ENCODE measurements at places on chromosomes 1 and 21.

GRCh38 chr1:31822766-31823165, 6.9 kb upstream of the SPOCD1 start:
- DNase-seq, result no peak

- peak; percentile 91 for DNase-seq
Observed at GRCh38 chr21:29002442-29003144, 9.9 kb upstream of the LTN1 start.

DNA sequence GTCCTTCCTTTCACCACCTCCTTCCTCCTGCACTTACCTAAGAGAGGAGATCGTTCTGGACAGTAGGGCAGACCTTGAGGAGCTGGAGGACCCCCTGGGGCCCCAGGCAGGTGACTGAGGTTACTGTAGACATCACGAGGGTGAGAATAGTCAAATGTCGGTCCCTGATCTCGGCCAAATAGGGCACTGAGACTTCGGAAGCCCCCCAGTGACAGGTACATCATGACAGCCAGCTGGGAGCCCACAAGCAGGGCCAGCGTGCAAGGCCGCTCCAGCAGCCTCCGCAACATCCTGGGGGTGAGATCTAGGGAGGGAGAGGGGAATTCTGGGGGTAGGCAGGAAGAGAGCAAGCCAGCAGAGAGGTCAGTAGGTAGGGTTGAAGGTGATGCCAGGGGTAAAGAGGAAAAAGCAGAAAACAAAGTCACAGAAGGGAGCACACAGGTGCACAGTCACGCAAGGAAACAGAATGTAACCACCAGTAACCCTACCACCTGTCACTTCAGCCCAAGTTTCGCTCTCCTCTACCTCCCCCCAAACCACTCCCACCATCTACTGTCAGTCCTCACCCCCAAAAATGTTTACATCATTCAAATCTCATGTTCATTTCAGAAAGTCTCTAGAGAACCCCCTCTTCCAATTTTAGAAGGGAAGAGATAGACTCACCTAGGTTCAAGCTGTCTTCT, 1.4 kb downstream of the B4GALT3 start:
- DNase-seq, result no peak

DNA sequence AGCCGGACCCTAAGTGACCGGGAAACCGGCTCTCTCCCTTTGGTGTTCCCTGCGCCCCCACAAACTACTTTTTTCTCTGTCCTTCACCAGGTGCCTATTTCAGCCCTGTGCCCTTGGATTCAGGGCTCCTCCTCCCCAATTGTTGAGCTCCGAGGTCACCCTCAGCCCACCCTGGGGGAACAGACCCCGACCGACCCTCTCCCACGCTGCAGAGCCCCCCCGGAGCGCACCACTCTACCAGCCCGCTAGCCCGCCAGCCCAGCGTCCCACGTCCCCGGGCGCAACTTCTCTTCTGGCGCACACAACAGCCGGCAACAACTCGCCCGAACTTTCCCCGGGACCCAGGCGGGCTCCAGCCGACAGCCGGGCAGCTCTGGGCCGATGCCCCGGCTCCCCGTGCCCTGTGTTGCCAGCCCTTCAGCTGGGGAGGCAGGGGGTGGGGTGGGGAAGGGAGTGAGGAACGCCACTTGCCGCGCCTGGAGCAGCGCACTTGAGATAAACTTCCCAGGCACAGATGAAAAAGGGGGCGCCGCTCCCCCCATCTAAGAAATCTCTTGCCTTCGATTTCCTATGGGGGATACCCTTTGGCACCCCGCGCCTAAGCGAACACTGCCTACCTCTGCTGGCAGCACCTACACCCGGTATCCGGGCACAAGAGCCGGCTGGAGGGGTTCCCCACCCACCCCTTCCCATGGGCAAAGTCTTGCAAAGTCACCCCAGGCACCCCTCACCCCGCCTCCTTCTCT, 997 bp downstream of the CASZ1 start:
- DNase-seq, result no peak

GRCh38 chr1:36872126-36872754, 162.1 kb downstream of the GRIK3 start:
- no peak for DNase-seq

- DNase-seq, result no peak
Observed at GRCh38 chr1:118271883-118272282, 86.9 kb upstream of the SPAG17 start.

GRCh38 chr21:32099812-32100416, 178.9 kb downstream of the MIS18A start:
- no peak for DNase-seq

DNA sequence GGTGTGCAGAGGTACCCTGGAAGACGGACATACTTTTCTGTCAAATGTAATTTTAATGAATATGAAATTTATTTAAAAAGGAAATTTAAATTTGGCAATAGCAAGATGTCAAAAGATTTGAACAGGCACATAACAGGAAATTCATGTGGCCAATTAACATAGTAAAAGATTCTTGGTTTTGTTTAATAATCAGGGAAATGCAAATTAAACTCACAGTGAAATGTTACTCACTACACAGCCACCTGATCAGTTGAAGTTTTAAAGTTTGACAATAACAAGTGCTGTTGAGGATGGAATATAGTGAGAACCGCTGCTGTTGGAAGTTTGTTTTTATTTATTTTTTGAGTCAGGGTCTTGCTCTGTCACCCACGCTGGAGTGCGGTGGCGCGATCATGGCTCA, 63.9 kb downstream of the TEX35 start:
- DNase-seq, result no peak

DNA sequence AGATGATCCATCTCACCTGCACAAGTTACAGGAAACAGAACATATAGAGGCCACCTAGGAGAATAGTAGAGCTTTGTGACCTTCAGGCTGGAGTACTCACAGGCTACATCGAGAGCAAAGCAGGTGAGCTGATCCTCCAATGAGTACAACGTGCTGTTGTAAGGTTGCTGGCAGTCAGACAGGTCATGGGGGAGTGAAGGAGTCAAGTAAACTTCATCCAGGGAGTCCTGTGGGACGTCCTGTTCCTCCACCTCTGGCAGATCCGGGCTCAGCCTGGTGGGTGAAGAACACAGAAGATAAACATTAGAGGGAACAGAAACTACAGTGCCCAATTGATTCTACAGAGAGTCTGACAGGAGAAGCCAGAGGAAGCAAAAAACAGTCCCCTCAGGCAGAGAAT, 62.5 kb downstream of the PRKAB2 start:
- no peak for DNase-seq

- DNase-seq, result no peak
Observed at GRCh38 chr21:33825915-33826314, 89.7 kb downstream of the ATP5PO start.

- DNase-seq, result no peak
Observed at GRCh38 chr1:245292553-245292952, 137.8 kb downstream of the KIF26B start.

DNA sequence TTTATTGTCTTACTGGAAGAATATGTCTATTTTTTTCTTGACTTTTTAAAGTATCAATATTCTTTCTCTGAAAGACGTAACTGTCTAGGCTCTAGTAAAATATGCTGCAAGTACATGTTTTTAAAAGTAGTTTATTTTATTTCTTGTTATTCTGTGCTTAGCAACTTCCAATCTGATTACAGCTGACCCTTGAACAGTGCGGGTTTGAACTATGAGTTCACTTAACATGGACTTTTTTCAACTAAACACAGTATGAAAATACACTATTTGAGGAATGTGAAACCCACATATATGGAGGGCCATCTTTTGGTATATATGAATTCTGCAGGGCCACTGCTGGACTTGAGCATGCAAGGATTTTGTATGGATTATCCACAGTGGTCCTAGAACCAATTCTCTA, 26.8 kb downstream of the GBP6 start:
- DNase-seq, result no peak

DNA sequence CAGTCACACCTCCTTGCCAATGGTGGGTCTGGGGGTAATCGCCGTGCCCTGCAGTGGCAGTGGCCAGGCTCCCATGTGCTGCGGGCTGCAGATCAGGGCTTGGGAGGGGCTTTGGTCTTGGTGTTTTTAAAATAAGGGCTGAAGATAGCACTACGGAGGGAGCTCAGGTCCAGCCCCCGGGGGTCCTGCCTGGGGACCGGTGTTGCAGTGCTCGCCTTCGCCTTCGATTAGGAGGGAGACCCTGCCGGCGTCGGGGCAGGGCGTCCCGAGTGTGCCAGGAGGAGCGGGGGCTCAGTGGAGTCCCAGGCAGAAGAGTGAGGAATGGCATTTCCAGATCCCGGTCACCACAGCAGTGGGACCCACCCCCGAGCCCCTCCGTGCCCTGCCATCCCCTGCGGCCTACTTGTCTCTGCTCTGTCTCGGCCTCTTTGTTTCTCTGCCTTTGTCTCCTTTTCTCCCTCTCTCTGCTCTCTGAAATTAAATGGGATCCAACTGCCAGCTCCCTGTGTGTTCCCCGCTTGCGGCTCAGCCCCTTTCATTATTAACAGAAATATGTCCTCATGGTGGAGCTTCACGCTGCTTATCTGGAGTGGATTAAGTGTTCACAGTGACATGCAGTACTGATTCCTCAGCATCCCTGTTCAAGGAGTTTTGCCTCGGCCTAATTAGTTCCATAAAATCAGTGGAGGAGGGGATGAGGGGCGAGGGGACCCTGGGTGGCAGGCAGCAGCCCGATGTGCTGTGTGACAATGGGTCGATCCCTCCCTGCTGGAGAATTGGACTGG, 44.4 kb downstream of the DMRTB1 start:
- DNase-seq, result no peak

DNA sequence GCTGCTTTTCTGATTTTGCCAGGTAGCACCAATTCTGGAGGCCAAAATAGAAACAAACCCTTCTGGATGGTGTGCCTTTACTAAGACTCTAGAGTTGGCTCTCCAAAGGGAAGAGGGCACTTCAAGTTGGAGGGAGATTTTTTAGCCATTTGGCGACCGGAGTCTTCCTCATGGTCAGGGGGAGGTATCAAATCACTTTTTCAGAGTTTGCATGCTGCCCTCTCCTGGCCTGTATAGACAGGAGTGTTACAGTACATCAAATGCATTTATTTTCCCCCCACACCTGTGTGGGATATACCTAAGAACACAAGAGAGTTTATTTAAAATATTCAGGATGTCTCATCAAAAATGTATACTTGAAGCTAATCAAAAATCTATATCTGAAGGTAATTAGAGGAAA, 3.2 kb downstream of the GREM2 start:
- DNase-seq, result no peak

DNA sequence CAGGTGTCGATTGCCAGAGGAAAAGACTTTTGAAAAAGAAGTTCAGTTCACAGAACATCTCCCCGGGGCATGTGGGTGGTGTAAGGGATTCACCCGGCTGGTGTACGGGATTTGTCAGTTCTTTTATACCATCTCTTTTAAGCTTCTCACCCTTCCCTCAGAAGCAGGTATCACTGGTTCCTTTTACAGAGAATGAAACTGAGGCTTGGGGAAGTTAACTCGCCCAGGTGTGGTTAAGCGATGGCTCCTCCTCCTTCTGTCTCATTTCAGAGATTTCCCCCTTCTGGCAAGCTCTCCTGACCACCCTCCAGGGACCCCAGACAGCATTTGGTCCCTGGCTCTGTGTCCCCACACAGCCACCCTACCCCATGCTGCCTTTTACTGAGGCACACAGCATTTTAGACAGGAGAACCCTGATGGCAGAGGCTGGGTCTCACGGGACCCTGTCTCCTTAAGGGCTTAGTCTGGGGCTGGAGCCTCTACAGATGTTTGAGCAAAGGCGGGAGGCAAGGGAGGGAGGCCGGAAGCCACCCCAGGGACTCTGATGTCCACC, 2.8 kb upstream of the ECE1 start:
- DNase-seq, result no peak

DNA sequence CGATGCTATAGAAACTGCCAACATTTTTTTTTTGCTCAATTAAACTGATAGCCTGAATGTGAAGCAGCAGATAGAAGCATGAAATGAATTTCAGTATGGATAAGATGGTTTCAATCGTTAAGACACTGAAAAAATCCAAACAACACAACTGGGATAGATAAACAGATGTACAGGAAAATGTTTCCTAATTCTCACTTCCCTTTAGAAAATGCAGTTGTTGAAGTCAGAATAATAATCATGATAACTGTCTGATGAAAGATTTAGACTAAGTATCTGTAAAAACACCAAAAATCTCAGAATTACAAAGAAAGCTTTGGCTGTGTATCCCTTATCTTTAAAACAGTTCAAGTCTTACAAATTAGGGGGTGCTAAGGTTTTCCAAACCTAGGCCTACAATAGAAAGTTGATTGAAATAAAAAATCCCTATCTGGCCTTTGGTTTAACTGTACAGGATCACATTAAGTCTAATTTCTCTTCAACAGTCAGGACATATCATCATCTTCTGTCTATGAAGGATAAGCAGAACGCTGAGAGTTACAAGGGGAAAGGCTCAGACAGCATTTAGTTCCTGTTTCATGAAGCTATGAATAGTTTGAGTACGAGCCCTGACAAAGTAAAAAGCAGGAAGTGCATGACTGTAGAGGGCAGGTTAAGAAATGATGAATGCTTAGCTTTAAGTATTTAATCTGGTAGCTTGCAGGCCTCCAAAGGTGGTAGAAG, 203.2 kb downstream of the APP start:
- DNase-seq, result no peak

DNA sequence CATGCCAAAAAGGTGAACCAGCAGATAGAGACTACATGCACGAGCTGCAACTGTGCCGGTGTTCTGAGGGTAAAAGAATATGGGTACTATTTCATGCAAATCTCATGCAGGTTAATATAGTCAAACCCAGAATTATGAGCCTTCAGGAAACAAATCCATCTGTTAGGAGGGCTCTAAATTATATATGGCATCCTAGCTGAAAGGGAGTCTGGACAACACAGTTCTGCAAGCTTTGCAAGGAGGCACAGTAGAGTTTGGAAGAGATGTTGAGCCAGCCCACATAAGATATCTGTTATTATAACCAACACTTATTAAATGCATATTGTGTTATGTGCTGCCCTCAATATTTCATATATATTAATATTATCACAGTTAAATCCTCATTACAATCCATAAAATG, 50.5 kb upstream of the PALMD start:
- no peak for DNase-seq

DNA sequence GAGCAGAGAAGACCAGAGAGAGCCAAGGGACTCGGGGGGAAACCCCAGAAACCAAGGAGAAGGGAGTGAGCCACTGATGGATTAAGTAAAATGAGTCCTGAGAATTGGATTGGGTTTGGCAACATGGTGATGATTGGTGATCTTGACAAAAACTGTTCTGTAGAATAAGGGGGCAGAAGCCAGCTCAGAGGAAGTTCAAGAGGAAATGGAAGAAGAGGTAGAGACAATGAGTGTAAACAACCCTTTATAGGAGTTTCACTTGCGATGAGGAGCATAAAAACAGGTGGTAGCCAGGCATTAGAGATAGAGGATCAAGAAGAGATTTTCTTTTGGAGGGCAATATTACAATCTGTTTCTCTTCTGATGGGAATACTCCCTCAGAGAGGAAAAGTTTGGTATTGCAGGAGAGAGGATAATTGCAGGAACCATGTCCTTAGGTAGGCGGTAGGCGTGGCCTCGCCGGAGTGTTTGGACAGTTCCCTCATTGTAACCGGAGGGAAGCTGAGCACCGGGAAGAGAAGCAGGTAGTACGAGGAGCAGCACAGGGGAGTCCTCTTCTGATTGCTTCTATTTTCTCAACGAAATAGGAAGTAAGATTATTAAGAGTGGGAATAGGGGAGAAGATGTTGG, 68.4 kb upstream of the TENT5C start:
- DNase-seq, result peak; percentile 64

- no peak for DNase-seq
Observed at GRCh38 chr1:161763522-161764098, 2.5 kb upstream of the ATF6 start.

- DNase-seq, result no peak
Observed at GRCh38 chr1:197195100-197195499, 48.6 kb upstream of the ASPM start.

GRCh38 chr1:224217655-224218623, 34.9 kb downstream of the DEGS1 start:
- no peak for DNase-seq
